Nephron progenitor cell (in vitro differentiated cells): ENCODE measurements at places on chromosomes 1 and 21.

DNA sequence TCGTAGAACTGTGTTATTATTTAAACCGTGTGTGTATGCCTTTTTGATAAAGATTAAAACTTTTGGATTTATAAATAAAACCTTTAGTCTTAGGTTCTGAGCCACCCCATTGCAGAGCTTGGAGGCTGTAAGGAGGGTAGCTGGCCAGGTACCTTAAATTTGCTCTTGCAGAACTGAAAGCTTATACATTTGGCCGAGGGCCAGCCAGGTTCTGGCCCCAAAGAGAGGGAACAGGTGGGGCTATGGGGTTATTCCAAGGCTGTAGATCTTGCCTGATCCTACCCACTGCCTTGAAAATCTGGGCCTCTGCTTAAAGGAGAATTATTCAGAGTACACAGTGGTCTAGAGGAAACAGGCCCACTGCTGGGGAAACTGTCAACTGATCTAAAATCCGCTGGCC lies 59.6 kb downstream of the CAMK2N1 start:
- no peak for DNase-seq

DNA sequence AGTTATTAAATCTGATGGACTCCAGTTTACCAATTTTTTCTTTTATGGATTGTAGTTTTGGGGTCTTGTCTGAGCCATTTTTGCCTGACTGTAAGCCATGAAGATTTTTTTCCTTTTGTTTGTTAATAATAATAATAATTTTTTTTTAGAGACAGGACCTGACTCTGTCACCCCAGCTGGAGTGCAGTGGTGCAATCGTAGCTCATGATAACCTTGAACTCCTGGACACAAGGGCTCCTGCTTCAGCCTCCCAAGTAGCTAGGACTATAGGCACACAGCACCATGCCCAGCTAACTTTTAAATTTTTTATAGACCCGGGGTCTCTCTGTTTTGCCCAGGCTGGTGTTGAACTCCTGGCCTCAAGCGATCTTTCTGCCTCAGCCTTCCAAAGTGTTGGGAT lies 6.3 kb downstream of the PTBP2 start:
- DNase-seq: no peak

DNA sequence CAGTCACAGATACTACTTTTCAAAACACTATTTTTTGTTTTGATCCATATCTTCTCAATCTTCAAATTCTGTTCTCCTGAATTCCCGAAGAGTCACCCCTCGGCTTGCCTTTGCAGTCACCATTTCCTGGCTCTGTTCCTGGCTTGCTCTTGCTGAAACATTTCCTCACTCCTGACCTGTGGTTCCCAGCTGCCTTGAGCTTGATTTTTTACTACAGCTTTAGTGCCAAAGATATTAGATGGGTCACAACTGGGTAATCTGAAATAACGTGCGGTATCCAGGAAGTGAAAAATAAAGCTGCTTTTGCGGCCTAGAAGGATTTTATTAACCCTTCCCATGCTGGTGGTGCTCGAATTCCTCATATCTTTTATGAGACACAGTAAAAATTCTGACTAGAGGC lies 318.8 kb downstream of the PCP4 start:
- DNase-seq: no peak

- no peak for DNase-seq
These were observed 38.5 kb upstream of the SLC19A1 start for GRCh38 chr21:45580576-45581321.

GRCh38 chr1:155961937-155962336 lies 16.4 kb downstream of the ARHGEF2 start:
- no peak for DNase-seq
